NCI-H1092 treated with DMSO at 0.1 percent for 48 hours (cell line): ENCODE measurements at places on chromosomes 13 and 19.

- DNase-seq: no peak
These were observed at the start of gene URAD for GRCh38 chr13:27988520-27988919. TSS of gene URAD (minus strand) at chr13:27988693. CDS start at chr13:27988637, 56 bp downstream.

DNA sequence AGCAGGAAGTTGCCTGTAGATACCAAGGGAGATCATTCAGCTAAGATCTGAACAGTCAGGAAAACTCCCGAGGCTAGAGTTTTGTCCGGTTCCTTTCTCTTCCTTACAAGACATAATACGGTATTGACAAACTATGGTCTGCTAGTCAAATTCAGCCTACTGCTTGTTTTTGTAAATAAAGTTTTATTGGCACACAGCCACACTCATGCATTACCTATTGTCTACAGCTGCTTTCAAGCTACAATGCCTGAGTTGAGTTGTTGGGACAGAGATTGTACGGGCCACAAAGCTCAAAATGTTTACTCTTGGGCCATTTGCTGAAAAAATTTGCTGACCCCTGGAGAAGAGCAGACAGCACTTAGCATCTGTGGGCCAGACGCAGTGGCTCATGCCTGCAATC lies 2.5 kb downstream of the SLC1A6 start:
- no peak for DNase-seq

DNA sequence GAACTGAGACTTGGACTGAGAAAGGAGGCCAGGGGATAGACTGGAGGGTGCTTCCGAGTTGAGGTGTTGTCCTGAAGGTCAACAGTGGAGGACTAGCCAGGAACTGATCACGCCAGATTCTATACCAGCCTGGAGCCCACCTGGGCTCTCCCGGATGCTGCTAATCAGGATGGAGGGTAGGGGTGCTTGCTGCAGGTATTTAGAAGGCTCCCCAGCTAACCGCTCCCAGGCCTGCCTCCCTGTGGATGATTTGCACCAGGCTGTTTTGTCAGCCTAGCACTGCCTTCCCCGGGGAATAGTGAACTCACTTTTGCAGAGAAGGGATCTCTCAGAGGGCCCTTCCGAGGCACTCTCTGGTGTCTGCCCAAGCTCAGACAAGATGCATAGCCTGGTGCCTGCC lies 60.5 kb upstream of the KCTD15 start:
- DNase-seq: no peak

- DNase-seq: no peak
These were observed 777.1 kb downstream of the LIG4 start for GRCh38 chr13:107438251-107438650.

- DNase-seq: no peak
These were observed 2.3 kb upstream of the UHRF1 start for GRCh38 chr19:4906963-4907362.

DNA sequence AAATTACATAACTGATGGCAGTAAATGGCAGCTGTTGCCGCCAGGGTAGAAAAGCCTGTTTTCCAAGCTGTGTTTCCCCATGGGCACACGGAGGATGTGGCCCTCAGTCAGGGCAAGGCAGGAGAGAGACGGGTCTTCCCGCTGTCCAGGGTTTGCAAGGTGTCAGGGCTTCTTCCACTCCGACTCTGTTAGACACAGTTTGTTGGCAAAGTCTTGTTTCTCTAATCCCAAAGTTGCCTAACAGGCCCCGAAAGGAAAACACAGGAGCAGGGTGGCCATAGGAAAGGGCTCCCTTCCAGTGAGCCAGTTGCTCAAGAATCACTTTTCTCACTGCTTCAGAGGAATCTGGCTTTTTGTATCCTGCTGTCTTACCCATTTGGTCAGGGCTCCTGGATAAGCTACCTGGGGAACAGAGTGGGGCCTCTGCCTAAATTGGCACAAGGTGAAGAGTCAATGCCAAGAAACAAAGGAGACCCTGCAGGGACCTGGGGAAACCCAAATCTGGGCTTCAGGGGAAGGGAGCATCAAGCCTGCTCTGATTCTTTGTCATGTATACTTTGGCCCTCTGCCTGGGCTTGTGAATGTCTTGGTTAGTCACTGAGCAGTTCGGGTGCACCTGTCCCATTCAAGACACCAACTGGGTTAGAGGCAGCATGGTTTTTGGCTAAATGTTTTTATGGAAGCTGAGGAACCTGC lies 29.0 kb upstream of the CXCL17 start:
- DNase-seq: no peak
